Memory B cell (primary cell): ENCODE measurements at places on chromosomes 5 and 9.

DNA sequence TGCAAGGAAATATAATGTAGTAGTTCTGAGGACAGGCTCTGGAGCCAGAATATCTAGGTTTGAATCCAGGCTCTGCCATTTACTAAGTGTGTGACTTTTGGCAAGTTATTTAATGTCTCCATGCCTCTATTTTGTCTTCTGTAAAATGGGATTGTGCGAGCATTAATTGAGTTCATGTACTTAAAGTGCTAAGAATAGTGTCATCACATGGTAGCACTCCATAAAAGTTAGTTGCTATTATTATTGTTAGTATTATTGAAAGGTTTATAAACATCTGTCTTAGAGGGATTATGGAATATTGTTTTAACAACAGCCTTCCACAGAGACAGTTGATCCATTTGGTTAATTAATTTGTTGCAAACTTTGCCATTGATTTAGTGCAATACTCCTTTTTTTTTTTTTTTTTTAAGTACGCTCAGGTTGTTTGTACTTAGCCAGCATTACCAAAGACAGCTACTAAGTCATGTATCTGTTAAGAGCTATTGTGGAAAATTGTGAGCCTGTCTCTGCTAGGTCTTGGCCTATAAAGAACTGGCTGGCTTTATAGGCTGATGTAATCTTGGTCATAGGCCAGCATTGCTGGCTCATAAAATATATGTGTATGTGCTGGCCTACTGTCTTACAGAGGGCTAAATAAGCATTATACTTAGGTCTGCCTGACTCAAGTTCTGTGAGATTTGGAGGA is 174.7 kb downstream of the WDR70 start:
- DNase-seq, result no peak
- H3K27ac ChIP-seq, result no peak overlapping the region
- H3K27me3 ChIP-seq, result no peaks in the 10 kb centered on the region
- H3K36me3 ChIP-seq, result peaks cover 15% of the 10 kb centered on the region
- no peak overlapping the region for H3K4me3 ChIP-seq

- H3K4me3 ChIP-seq, result no peak overlapping the region
- H3K27ac ChIP-seq, result no peak overlapping the region
- no peaks in the 10 kb centered on the region for H3K4me1 ChIP-seq
- no peak for DNase-seq
- no peaks in the 10 kb centered on the region for H3K36me3 ChIP-seq
Measured at GRCh38 chr9:69798744-69799143, 21.9 kb upstream of the CFAP95 start.

- H3K4me3 ChIP-seq, result no peak overlapping the region
- H3K27ac ChIP-seq, result no peak overlapping the region
- H3K36me3 ChIP-seq, result no peaks in the 10 kb centered on the region
- H3K27me3 ChIP-seq, result no peaks in the 10 kb centered on the region
Measured at GRCh38 chr5:153460421-153460820, 30.0 kb upstream of the GRIA1 start.

- H3K4me3 ChIP-seq, result no peak overlapping the region
- no peaks in the 10 kb centered on the region for H3K27me3 ChIP-seq
- peaks cover 3% of the 10 kb centered on the region for H3K4me1 ChIP-seq
- H3K36me3 ChIP-seq, result peaks cover 16% of the 10 kb centered on the region
- DNase-seq, result no peak
Measured at GRCh38 chr9:93447655-93448054, 3.8 kb upstream of the FAM120A start.

GRCh38 chr5:180974612-180975315 is 13.9 kb upstream of the BTNL3 start:
- H3K4me3 ChIP-seq, result no peak overlapping the region
- no peak for DNase-seq
- H3K27ac ChIP-seq, result peak overlapping the region; percentile 98
- no peaks in the 10 kb centered on the region for H3K27me3 ChIP-seq

DNA sequence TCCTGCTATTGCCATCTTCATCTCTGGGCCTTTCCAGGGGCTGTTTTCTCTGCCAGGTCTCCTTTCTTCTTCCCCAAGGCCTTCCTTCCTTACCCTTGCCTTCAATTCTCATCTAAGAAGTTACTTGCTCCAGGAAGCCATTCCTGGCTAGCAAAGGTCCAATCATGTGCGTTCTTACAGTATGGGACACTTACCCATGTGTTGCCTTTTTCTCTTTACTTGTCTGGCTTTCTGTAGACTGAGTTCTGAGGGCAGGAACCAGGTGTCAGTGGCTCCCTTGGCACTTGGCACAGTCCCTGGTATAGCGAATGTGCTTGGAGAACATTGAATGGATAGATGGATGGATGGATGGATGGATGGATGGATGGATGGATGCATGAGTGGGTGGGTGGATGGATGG is 10.2 kb downstream of the FOXI1 start:
- no peak for DNase-seq
- no peaks in the 10 kb centered on the region for H3K36me3 ChIP-seq
- no peaks in the 10 kb centered on the region for H3K4me1 ChIP-seq
- no peak overlapping the region for H3K4me3 ChIP-seq
- H3K27ac ChIP-seq, result no peak overlapping the region

GRCh38 chr9:127860260-127860659 is 5.8 kb upstream of the ENG start:
- H3K27me3 ChIP-seq, result no peaks in the 10 kb centered on the region
- no peak overlapping the region for H3K4me3 ChIP-seq
- H3K36me3 ChIP-seq, result no peaks in the 10 kb centered on the region
- H3K27ac ChIP-seq, result peak overlapping the region; percentile 97

- H3K36me3 ChIP-seq, result peaks cover 16% of the 10 kb centered on the region
- no peaks in the 10 kb centered on the region for H3K4me1 ChIP-seq
- no peak overlapping the region for H3K4me3 ChIP-seq
- no peak overlapping the region for H3K27ac ChIP-seq
Measured at GRCh38 chr5:171846323-171846722, 60.7 kb downstream of the SMIM23 start.

DNA sequence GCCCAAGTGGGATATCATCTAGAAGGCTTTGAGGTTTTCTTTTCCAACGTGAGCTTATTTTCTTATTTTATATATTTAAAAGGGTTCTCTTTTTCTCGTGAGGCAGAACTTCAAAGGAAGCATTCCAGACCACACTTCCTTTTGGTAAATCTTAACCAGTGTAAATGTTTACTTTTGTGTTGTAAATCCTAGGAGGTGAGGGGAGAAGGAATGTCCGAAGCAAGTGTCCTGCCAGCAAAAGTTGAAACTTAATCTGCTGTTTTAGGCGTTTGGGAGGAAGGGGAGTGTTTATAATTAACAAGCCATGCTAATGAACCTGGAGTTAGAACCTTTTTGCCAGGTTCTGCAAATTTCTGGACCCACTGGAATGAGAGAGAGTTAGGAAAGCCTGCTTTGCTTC is 37.9 kb downstream of the WWC1 start:
- peaks cover 11% of the 10 kb centered on the region for H3K27me3 ChIP-seq
- no peak for DNase-seq
- H3K27ac ChIP-seq, result no peak overlapping the region

DNA sequence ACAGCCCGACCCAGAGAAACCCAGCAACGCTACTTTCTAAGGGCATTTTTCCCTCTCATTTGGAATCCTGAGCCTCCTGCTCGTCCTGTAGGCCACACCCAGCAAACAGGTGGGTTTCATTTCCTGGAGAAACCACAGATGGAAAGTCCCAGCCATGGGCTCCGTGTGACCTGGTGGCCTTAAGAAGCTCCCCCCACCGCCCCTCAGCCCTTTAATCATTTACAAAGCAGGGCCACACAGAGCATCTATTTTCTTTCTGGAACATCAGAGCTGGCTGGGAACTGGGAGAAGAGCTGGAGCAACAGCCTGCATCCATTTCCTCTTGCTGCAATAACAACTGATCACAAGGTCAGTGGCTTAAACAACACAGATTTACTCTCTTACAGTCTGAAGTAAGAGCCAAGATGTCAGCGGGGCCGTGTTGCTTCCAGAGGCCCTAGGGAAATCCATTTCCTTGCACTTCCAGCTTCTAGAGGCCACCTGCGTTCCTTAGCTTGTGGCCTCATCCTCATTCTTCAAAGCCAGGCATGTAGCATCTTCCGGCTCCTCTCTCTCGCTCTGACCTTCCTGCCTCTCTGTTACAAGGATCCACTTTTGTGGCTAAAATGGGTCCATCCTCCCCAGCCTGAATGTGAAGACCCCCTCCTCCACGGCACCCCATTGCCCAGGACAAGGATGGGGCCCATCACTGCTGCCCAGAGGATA is 40.5 kb downstream of the C9orf50 start:
- DNase-seq, result no peak
- peaks cover 22% of the 10 kb centered on the region for H3K4me1 ChIP-seq
- H3K27ac ChIP-seq, result no peak overlapping the region
- peaks cover 12% of the 10 kb centered on the region for H3K27me3 ChIP-seq
- H3K4me3 ChIP-seq, result no peak overlapping the region
